Left lobe of liver (tissue), 2 donors: ENCODE measurements at places on chromosomes 7 and 10.

DNA sequence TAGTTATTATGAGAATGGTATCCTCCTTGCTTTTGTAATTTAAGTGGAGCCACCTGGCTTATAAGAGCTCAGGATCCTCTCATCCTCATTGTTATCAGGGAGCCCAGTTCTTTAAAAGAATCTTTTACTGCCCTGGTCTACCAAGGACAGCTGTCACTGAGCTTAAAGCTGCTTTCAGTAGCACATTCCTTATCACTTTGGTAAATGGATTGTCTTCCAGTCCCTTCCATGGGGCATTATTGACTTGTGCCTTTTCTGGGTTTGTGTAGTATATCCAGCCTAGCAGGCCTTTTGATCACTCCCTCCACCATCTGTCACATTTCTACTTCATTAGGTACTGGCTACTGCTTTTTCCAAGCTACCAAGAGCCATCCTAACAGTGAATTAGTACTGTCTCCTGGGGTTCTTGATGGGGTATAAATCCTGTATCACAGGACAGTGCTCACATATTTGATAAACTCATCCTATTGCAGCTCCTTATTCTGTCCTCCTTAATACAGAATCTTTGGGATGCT is 208.9 kb downstream of the TMEM26 start:
- DNase-seq, result no peak

- DNase-seq, result no peak
These were observed 322.4 kb downstream of the HGF start for GRCh38 chr7:81447351-81447952.

DNA sequence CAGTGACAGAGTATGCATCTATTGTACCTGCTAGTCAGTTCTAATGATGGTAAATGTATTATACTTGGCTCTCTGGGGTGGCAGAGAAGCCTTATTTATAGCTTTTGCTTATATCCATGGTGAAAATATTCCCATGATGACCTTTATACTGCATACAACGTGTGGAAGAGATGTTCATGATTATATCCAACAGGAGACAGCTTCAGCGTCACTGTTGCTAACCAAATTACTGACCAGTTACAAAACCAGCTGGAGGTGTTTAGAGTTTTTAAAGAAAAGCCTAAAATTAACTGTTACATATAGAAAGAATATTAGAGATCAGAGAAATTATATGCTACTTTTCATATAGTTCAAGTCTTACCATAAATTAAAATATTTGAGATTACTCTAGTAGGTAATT is 280.8 kb downstream of the ETV1 start:
- DNase-seq, result no peak

DNA sequence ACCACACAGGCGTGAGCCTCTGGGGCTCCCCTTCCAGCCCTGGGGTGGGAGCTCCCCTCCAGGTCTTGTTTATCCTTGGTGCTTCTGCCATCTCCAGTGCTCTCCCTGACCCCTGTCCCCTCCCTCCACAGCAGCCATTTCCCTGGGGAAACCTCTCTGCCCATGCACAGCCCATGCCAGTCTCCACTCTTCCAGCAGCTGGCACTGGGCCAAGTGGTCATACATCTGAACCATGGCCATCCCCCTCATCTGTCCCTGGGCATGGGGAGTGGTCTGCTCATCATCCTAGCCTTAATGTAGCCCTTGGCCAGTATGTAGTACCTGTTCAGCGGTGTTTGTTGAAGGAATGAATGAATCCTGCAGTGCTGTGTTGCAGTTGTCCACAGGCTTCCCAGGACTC is 172.4 kb upstream of the ZNF32 start:
- no peak for DNase-seq

DNA sequence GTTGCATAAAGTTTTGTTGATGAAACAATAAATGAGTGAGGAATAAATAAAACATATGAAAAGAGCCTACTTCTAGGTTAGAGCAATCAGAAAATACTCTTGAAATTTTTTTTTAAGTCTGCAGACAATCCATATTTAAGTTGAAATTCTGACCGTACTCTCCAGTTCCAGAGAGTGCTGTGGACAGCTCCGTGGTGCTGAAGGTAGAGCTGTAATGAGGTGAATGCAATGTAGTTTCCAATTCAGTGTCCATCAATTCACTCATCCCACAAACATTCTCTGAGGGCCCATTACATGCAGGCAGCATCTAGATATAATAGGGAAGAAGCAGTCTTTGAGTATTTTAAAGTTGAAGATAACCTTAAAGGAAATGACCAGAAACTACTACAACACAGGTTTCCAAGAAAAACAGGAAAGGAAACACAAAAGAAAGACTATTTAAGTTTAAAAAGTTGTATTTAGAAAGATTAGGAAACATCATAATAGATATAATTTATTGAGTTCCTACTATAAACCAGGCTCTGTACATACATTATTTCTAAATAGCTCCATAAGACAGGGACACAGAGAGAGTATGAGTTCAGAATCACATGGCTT is 44.0 kb upstream of the CRTAC1 start:
- DNase-seq, result no peak

GRCh38 chr7:127780489-127780888 is 128.5 kb downstream of the SND1 start:
- DNase-seq, result no peak

DNA sequence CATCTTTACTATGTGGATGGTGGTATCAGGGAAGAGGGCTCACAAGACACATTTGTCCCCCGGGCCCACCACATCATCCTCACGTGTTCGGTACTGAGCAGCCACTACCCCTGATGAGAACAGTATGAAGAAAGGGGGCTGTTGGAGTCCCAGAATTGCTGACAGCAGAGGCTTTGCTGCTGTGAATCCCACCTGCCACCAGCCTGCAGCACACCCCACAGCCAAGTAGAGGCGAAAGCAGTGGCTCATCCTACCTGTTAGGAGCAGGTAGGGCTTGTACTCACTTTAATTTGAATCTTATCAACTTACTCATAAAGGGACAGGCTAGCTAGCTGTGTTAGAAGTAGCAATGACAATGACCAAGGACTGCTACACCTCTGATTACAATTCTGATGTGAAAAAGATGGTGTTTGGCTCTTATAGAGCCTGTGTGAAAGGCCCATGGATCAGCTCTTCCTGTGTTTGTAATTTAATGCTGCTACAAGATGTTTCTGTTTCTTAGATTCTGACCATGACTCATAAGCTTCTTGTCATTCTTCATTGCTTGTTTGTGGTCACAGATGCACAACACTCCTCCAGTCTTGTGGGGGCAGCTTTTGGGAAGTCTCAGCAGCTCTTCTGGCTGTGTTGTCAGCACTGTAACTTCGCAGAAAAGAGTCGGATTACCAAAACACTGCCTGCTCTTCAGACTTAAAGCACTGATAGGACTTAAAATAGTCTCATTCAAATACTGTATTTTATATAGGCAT is 9.1 kb upstream of the CSGALNACT2 start:
- peak; percentile 28 for DNase-seq

- no peak for DNase-seq
These were observed 30.1 kb downstream of the BTAF1 start for GRCh38 chr10:91953600-91954160.

DNA sequence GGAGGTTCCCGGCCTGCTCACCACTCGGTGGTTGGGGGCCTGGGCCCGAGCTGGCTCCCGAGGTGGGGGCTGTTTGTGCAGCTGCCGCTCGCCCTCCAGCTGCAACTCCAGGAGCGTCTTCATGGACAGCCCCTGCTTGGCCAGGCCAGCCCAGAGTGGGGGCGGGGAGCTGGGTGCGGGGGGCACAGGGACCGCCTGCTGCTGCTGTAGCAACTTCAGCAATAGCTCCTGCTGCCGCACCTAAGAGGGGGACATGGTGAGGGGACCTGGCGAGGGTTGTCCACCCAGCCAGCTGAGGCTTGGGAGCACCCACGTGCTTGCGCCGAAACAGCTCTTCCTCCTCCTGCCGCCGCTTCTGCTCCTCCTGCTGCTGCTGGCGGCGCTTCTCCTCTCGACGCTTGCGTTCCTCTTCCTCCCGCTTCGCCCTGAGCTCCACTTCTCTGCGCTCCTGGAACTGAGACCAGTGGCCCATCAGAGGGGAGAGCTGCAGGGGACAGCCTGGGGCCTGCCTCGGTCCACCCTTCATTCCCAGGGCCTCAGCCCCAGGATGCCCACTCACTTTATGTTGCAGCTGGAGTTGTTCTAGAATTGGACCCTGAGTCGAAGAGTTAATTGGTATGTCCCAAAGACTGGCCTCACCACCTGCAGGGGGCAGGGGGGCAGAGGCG is 9.6 kb downstream of the GNB2 start:
- no peak for DNase-seq

- no peak for DNase-seq
These were observed 131.4 kb downstream of the VIPR2 start for GRCh38 chr7:159013181-159013690.

DNA sequence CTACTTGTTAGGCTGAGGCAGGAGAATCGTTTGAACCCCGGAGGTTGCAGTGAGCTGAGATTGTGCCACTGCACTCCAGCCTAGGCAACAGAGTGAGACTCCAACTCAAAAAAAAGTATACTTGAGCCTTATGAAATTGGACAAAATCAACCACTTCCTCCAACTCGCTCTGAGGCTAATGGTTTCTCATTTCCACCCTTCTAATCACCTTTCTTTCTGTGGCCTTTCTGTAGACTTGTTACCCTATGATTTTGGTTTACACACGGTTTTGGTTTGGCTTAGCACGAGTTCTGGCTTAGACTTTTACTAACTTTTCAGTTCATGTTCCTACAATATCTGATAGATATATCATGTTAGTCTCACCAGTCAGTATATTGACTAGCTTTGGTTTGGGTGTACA is 152.0 kb downstream of the PHTF2 start:
- no peak for DNase-seq

GRCh38 chr10:17644485-17644943 is 563 bp downstream of the STAM start:
- DNase-seq, result no peak
